Inflammatory macrophage treated with lipopolysaccharide for 1 hour (primary cell): ENCODE measurements at places on chromosomes 2 and 18.

- DNase-seq = peak; percentile 9
Observed at GRCh38 chr2:231245249-231246094, 47.0 kb downstream of the ARMC9 start.

DNA sequence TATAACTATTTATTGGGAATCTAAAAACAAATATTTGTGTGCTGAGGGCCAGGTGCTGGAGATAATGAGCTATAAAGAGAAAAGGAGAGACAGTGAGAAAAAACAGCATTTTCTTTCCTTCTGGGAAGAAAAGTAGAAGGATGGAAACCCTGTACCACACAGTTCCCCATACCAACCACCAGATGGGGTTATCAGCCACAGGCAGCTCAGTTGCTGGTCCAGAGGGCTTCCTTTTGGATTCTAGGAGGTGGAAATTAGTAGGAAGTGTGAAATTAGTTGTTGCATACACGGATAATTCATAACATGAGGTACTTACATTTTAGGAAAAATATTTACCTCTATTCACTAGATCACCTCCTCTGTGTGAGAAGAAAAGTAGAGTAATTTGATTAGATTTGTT is 237.0 kb upstream of the FOSL2 start:
- DNase-seq = peak; percentile 17

DNA sequence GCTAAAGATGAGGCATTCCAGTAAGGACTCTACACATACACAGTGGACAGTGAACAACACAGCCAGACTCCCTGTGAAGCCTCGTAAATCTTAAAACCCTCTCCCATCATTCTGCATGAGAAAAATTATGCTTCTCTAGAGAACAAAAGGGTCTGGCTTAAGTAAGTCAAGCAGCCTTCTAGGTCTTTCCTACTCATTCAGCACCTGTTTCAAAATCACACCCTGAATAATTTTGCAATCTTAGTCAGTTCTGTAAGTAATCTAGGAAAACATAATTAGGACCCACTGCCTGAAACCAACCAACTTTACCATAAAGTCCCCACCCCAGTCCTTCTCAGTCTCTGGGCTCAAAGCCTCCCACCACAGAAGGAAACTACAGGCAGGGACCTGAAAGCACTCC is 19.7 kb downstream of the IAH1 start:
- DNase-seq = no peak

DNA sequence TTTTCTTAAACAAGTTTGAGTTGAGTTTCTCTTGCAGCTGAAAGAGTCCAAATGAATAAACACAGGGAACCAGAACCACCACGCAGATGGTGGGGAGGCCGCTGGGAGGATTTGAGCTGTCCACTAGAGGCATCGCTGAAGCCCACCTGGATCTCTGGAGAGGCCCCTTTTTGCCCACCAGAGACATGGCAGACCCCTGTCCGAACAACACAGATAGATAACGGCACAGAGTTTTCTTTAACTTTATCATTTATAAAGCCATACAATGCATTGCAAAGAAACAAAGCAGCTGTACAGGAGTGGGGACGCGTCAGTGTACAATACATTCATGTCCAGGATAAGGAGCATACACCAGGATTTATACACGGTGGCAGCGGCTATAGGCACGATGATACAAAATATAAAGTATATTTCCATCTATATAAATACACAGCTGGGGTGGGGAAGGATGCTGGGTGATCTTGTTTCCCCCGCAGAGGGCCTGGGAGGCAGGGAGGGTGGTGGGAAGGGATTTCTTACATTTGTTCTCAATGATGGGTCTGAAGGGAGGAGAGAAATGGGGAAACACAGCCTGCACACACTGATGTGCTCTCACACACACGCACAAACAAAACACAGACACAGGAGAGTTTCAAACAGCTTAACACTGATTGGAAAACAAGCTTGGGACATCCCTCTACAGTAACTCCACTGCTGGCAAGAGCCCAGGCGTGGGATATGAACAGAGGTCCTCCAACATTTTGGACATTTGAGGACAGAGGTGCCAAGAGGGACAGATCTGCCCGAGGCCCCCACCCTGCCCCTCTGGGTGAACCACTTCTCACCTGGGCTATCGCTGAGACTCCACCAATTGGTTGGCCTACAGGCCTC is 203.0 kb downstream of the TNS1 start:
- DNase-seq = no peak

DNA sequence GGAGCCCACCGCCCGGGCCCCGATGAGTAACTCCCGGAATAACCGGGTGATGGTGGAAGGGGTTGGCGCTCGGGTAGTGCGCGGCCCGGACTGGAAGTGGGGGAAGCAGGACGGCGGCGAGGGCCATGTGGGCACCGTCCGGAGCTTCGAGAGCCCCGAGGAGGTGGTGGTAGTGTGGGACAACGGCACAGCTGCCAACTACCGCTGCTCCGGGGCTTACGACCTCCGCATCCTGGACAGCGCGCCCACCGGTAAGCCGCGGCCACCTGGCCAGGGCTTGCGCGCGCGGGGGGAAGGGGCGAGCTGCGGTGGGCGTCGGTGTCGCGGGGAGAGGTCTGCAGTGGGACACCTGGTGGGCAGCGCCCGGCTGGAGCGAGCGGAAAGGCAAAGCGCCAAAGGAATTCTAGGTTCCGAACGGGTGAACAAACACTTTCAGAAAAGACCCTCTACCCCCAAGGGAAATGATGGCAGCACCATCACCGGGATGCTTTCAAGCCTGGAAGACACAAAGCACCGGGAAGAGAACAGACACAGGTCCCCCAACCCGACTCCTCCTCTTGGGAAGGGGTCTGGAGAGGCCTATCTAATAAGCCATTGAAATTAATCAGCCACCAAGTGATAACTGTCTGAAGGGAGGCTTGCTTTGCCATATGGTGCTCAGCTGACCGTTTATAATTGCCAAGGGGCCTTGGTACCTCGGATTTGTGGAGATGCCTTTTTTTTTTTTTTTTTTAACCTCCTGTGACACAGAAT is 1.1 kb downstream of the MIB1 start:
- peak; percentile 29 for DNase-seq

GRCh38 chr2:128360711-128361110 is 42.0 kb upstream of the HS6ST1 start:
- DNase-seq = no peak

- DNase-seq = no peak
Observed at GRCh38 chr2:88450925-88451810, 1.3 kb downstream of the FOXI3 start.

DNA sequence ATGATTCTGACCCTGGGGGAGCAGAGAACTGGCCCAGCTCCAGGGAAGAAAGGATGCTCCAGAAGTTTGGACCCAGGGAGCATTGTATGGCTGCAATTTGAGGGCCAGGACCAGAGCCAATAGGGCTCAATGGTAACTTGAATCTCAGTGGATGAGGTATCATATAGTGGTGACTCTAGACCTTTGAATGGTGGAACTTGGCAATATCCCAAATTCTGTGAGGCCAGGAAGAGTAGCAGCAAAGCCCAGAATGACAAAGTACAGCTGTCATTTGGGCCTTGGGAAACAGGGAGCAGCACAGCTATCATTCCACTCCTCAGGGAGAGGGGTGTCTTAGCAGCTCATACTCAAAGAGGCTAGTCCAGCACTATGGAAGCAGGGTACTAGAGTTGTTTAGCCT is 332.9 kb upstream of the RBMS1 start:
- DNase-seq = no peak

GRCh38 chr18:79438898-79439627 is 43.3 kb downstream of the NFATC1 start:
- DNase-seq = peak; percentile 5

GRCh38 chr18:1796636-1797035 is 774.7 kb downstream of the METTL4 start:
- DNase-seq = no peak

GRCh38 chr2:74919827-74920226 is 38.6 kb upstream of the POLE4 start:
- DNase-seq = peak; percentile 77

- DNase-seq = no peak
Observed at GRCh38 chr18:13107074-13107473, 111.5 kb upstream of the LDLRAD4 start.

DNA sequence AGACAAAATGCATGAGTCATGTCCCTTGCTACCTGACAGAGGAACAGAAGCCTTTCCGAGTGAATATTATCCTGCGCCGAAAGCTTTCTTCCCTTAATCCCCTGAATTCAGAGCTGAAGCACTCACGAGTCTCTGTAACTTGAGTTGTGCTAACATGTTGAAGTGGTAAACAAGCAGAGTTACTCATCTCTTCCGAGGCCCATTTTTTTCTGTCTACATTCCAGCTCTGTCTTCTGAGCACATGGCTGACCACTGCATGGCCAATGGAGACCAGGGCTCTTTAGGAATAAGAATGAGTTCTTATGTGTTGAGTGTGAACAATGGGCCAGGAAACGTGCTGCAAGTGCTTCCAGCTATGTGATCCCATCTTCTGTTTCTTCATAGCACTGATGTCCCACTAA is 73.1 kb upstream of the PID1 start:
- no peak for DNase-seq

- no peak for DNase-seq
Observed at GRCh38 chr18:48827291-48828193, 123.2 kb downstream of the SMAD7 start.

DNA sequence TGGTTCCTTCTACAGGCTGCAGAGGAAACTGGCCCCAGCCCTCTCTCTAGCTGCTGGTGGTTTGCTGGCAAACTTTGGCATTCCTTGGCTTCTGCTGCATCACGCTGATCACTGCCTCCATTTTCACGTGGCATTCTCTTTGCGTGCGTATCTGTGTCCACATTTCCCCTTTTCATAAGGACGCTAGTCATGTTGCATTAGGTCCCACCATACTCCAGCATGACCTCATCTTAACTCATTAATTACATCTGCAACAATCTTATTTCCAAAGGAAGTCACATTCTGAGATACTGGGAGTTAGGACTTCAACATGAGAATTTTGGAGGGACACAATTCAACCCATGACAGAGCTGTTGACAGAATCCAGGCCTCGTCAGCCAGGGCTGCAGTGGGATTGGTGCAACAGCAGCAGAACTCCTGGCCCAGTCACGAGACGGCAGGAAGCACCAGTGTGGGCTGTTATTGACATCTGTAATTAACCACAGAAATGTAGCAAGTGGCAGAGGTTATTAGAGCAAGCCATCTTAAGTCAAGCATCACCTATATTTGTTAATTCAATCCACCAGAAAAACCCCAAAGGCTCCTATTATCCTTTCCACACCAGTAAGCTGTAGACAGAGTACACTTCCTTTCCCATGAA is 132.4 kb downstream of the TMEM163 start:
- peak; percentile 68 for DNase-seq

DNA sequence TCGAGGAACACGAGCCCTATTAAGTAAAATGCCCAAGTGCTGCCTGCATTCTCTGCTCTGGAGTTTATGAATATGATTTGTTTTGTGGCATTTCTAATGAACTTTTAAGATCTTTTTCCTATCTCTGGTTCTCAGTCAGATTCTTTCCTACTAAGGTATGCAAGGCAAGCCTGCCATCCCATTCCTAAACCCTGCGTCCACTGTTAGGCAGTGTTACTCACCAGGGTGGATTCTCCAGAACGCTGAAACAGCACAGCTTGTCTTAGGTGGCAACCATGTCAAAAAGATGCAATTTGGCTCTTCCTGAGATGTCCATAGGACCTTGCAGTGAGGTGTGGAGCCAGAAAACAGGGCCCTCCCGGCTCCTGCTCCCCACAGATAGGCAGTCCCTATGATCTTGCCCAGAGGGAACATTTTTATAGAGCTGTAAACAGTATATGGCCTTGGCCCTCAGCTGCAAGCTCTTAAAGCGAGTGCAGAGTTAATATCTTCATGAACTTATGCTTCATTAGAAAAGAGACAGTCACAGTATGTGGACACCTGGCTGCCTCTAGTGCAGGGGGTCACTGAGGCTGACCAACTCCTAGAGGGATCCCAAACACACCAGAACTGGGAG is 84.4 kb downstream of the TPGS2 start:
- DNase-seq = no peak

DNA sequence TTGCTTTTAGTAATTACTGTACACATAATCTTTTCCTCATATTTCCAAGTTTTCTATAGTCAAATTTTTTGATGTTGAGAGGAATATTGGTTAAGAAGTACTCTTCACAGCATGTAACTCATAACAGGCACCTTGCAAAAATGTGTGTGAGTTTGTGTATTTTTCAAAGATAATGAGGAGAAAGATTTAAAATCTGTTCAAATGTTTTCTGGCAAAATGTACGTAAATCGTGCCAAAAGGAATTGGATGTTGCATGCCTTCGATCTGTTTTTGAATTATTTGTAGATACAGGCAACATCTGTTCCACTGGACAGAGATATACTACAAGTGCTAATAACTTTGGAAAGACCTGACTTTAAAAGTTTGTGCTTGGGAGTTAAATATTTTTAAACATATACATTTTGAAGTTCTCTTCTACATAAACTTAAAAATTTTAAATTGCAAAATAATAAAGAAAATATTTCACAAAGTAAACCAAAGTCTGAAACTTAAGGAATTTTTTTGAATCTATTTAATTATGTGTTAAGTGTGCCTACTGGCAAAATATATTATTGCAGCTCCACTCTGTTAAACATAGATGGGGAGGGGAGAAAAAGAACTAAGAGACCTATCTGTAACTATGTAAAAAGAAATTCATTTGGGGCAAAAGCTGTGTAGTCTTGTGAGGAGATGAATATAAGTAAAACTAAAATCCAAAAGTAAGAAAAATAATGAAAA is 133.5 kb upstream of the UBE2E3 start:
- DNase-seq = no peak

DNA sequence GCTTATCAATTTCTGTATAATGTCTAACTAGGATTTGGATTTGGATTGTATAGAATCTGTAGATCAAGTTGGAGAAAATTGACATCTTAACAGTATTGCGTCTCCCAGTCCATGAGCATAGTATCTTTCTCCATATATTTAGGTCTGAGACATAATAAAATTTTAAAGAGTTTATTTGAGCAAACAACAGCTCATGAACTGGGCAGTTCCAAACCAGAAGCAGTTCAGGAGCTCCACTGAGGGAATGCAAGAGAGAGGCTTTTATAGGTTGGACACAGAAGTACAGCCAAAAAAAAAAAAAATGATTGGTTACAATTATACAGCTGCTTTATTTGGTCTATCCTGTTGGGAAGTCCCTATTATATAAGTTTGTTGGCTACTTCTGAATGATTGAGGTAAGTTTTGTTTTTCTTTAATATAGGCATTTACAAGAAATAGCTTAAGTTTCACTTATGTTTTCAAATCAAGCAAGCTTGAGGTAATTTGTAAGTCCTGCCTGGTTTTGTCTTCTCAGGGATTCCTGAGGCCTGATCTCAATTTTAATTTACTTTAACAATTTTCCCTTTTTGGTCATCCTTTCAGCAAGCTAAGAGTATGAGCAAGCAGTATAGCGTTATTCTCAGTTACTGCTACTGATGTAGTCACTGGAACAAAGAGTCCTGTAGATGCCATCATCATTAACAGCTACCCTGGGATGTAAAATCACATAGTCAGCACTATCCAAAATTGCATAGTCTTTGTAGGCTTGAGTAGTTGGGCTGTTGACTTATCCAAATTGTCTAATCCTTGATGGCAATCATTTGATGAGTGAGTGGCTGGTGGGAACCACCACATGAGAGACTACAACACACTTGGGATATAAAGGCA is 27.5 kb upstream of the RUFY4 start:
- no peak for DNase-seq
